Stimulated activated CD4-positive, alpha-beta T cell treated with anti-CD3 and anti-CD28 coated beads, Interleukin-15, amount 100 ng/mL, for 1 hour (primary cell): ENCODE measurements at places on chromosomes 2 and 18.

DNA sequence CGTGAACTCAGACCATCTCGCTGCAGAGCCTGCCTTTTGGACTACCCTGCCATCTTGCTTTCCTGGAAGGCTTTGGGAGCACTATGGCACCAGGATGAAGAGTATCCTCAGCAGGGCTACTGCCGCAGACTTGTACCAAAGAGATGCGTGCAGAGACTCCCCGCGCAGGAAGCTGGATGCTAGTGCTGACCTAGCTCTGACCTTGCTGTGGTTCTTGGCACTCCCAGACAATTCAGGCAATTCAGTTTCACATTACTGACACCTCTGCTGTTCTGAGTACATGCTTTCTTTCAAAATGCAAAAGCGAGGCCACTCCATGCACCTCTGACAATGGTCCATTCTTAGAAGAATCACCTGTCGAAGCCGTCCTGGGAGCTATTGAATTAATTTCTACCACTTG, 251.5 kb upstream of the MEX3C start:
- DNase-seq: no peak

- no peak for DNase-seq
Observed at GRCh38 chr2:85414761-85415553, 3.6 kb upstream of the SH2D6 start.

DNA sequence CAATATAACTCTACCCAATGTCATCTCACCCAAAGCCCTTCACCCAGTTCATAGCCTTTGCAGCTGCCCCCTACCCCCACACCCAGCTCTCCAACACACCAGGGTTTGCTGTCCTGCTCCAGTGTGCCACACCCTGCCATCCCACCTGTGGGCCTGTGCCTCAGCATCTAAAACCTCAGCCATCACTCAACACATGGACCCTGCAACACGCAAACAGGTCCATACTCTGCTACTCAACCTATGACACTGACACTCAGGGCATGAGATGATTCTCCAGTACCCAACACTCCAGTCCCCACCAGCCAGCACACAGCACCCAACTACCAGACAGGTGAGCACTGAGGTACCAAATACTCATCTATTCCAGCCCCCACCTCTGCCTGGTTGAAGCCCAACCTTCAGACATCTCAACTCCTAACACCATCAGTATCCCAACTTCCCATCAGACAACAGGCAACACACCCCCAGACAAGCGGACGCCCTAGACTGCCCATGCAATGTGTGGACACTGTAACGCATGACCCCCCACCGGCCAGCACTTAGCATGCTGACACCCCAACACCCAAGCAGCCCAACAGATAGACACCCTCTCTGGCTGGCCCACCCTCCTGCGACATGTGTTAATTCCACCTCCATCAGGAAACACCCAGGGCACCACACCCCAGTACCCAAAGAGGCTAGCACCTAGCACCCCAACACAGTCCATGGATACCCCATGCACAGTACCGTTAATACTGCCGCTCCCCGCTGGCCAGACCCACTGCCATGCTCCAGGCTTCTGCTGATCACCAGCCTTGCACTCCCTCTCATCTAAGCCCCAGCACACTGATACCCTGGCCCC, 25.0 kb downstream of the ZAP70 start:
- no peak for DNase-seq

DNA sequence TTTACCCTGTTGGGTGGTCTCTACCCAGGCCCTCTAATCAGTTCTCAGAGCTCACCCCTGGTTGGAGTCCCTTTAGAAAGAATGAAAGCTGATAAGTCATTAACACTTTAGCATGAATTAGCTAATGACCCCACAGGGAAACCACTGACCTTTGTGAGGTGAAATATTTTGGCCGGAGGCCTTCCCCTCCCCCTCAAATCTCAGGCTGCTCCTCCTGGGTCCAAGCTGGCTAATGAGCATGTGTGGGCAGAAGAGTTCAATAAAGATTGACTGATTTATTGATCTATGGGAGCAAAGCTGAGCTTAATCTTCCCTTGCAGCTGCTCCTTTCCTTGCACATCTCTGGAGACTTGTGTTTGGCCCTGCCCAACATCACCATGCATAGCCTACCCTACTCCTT, 78.8 kb upstream of the CCDC85A start:
- DNase-seq: no peak

DNA sequence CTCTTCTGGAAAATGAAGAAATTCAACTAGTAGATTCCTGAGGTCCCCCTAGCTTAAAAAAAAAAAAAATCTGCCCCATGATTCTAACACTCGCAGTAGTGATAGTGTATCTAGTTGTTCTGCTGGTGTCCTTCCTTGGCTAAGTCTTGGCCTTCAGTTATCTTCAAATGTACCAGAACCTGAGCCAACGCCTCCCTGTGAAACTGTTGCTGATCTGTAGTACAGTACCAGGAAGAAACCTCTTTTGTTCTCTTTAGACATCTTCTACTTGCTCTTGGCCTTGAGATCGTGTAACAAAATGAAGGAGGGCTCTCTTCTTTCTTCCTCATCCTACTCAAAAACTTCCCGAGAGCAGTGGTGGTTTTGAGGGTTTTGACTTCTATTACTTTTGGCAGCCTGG, 31.0 kb downstream of the PLEK start:
- DNase-seq: no peak

DNA sequence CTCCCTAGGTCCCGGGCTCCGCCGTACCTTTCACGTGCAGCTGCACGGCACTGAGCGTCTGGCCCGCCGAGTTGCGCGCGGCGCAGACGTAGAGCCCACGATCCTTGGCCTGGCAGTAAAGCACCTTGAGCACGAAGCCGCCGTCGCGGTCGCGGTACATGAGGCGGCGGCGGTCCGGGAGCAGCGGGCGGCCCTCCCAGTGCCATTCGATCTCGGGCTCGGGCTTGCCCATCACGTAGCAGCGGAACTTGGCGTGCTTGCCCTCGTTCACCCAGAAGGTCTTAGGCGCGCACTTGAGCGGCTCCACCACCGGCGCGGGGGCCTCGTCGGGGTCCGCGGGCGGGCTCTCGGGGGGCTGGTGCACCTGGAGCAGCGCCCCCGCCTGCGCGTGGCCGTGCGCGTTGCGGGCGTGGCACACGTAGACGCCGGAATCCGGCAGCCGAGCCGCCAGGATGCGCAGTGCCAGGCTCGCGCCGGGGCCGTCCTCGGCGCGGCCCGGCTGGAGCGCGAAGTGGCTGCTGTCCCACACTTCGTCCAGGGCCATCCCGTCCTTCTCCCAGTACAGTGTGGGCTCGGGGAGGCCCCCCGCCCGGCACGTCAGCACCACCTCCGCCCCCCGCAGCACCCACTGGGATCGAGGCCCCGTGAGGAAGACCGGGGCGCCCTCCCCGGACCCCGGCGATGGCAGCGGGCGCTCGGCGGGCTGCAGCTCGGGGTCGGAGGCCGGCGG, 980 bp downstream of the OBSL1 start:
- DNase-seq: no peak

DNA sequence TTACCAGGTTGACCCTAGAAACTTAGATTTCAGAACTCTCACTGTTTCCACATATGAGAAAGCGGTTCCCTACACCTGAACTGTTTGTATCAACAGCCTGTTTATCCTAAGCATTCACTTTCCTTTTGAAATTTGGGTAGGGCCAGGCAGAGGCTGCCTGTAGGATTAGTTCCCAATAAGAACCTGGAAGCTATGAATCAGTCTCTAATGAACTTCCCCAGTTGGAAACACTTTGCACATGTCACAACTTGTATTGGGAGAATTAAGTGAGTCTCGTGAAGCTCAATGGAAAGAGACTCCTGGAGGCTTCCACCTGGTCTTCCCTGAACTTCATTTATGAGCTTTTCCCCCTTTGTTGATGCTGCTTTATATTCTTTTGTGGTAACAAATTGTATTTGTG, 486.6 kb upstream of the HS6ST1 start:
- no peak for DNase-seq

DNA sequence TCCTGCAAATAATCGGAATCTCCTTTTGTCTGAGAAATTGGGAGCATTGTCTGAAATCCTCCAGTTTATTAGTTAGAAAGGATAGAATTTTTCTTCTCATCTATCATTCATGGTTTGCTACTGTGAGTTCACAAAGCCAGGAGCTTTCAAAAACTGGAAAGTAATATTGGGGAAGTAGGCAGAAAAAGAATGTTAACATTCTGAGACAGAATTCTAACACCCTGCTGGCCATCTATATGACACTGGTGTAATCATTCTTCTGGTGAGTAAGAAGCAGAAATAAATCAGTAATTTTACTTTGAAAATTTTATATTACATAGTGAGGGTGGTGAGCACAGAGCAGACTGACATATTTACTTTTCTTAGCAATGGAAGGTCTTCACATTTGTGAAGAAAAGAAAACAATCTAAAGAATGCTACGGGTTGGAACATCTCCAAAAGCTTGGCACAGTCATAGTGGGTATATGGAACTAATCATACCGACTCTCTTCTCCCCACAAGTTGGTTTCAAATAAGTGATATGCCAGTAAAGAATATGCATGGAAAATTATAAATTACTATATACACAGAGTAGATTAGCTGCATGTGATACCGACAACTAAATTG, 344.9 kb downstream of the LPIN1 start:
- no peak for DNase-seq

DNA sequence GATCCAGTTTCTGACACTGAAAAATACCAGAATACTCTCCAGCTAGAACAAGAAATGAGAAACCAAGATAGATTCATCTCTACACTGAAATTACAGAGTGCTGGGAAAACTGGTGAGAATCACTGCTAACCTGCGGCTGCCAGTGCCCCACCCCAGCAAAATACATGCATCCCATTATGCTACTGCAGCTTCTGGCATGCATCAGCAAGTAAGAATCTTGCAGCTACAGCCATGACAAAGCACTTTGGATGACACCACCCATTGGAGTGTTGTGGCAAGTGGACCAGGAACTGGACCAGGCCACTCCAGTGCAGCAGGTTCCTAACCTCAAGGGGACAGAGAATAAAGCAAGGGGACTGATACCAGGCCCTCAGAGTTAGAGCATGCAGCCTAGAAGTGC, 378.8 kb upstream of the ETAA1 start:
- no peak for DNase-seq

- DNase-seq: no peak
Observed at GRCh38 chr18:41982942-41983660, 28.1 kb downstream of the PIK3C3 start.

DNA sequence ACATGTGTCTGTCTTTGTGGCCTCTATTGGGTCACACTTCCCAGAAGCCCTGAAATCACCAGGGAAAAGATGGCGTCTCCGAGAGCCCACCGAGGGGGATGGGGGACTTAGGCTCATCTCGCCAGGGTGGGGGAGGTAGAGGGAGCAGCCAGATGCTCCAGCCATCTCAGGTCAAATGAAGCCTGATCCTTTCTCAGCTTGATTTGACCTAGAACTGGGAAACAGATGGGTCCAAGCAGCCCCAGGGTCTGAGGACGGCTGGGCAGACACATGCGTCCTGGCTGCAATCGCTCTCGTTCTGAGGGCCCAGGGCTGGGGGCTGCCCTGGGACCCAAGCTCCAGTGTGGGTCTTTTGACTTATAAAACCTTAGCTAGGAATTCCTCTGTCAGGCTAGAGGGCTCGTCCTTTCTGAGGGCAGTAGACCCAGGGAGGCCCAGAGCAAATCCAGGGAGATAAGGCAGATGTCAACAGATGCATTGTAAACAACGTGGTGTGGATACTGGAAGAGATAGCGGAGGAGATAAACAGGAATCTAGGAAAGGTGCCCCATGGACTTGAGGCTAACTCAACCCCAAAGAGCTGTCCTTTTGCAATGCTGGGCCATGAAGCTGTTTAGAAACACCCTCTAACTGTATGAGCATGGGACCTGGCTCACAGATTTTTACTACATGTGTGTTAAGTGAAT, 127.7 kb downstream of the MYCN start:
- DNase-seq: no peak

- no peak for DNase-seq
Observed at GRCh38 chr2:219997341-219997851, 370.0 kb downstream of the SLC4A3 start.

GRCh38 chr2:44834656-44835055, 106.8 kb upstream of the SIX3 start:
- DNase-seq: no peak

GRCh38 chr2:45121236-45121927, 112.1 kb upstream of the SIX2 start:
- no peak for DNase-seq

DNA sequence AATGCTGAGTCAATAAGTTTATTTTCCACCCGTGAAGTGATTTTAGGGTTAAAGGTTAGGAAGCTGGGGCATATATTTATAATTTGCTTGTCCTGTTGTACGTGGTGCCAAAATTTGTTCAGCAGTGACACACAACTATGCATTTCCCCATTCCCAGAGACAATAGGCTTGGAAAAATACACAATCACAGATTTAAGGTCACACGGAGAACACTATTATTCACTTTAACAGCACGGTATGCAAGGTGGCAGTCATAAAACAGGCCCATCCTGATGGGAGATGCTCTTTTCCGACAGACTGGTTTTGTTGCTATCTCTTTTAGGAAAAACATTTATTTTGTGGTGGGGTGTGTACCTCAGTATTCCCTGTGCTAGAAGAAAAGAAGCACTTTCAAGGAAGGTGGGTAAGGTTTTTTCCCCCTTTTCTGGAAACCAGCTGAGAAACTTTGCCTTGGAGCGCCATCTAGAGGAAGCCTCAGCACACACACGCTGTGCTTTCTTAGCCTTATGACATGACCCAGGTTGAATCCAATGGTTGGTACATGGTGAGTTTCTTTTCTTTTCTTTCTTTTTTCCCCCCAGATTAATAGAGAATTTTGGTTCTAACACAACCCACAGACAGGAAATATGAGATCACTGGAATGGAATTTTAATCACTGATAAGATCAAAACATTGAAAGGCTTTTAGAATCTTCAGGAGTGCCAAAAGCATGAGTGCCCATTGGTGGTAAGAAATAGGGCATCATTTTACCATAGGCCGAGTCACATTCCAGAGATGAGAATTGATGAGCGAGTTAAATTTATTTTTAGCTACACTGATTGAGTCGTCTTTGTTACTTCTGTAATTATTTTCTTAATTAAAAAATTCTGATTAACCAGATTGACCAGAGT, 332.1 kb downstream of the AGPS start:
- DNase-seq: no peak

DNA sequence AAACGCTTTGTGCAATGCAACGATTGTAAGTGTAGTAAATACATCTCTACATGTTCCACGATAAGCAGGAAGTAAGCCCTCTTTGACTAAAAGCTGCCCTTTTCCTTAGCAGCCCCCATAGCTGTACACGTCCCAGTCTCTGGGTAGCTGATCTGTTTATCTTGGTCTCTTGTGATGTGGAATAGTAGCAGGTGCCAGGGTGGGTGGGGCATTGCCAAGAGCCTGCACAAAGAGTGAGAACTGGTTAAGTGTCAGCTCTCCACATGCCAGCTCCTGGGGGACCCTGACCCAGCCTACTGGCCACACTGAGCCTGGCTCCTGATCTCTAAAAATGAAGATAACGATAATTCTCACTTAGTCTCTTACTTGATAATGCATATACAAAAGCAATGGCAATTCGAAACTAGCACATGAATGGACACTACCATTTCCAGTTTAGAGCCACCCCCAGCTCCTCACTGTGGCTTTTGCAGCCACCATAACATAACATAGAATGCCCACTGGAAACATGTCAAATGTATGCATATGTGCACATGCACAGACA, 92.3 kb downstream of the MYT1L start:
- no peak for DNase-seq

GRCh38 chr2:183037074-183037552, 1.1 kb downstream of the NCKAP1 start:
- DNase-seq: no peak
